ENCODE measurements at places on chromosomes 11 and 22. TPM values are rescaled to one million over a fixed set of nuclear protein-coding genes. Genes with fewer than 3 reads are reported as not detected.
A peak's percentile ranks its signal among the peaks of the same experiment; 100 is the strongest.

DNA sequence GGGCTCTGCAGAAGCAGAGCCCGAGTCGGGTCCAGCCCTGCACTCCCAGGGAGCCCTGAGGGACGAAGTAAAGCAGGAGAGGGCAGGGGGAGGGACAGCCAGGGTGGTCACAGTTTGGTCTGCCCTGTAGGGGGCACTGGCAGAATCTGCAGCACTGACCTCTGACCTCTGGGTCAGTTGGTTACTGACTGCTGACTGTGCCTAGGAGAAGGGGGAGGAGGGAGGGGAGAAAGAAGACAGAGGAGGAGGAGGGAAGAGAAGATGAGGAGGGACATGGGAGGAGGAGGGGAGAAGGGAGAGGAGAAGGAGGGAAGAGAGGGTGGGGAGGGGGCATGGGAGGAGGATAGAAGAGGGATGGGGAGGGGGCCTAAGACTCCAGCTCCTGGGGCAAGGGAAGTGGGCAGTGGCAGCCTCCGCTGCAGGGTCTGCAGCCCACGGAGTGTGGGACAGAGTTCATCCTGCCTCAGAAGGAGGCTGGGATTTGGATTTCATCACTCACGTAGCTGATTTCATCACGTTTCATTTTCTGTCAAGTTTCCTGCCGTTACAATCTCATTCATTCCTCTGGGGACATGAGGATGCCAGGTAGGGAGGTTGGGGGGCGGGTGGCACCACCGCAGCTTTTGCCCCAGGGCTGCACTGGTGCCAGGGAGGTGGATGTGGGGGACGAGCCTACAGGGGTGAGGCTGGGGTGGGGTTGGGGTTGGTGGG is 55.2 kb downstream of the FLRT1 start:
- no peak for DNase-seq

DNA sequence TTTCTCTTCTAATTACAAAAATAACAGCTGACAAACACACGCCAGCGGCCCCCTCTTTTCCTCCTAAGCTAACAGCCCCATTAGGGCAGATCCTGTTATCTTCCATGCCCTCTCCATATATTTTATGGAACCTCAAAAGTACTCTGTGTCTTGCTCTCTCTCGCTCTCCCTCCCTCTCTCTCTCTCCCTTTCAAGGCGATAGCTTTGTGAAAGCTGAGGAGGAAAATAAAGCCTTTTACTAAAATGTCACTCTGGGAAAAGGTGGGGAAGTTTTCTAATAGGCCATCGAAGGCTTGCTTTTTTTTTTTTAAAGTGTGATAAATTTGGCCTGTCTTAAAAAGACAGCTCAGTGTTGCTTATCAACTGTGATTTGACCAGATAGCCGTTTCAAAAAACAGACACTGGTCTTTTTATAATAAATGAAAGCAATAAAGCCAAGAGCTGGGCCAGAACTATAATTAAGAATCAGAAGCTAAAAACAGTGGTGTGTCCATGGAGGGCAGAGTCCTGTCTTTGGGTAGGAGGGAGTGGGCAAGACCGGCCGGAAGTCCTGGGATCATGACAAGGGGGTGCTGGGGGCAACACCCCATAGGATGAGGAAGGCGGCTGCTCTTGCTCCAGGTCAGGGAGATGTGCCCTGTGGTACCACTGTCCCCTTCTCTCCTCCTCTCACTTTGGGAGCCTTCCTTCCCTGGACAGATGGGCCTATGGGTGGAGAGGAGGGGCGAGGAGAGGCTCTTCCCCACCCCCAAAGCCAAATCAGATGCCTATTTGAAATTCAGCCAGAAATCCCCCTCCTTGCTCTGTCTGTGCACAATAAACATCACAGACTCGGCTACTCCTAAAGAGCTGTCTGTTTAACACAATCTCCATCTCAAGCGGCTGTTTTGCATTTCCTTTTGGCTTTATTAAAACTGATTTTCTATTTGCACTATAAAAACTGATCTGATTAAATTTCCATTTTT is 267.2 kb downstream of the BUD13 start:
- DNase-seq: no peak

DNA sequence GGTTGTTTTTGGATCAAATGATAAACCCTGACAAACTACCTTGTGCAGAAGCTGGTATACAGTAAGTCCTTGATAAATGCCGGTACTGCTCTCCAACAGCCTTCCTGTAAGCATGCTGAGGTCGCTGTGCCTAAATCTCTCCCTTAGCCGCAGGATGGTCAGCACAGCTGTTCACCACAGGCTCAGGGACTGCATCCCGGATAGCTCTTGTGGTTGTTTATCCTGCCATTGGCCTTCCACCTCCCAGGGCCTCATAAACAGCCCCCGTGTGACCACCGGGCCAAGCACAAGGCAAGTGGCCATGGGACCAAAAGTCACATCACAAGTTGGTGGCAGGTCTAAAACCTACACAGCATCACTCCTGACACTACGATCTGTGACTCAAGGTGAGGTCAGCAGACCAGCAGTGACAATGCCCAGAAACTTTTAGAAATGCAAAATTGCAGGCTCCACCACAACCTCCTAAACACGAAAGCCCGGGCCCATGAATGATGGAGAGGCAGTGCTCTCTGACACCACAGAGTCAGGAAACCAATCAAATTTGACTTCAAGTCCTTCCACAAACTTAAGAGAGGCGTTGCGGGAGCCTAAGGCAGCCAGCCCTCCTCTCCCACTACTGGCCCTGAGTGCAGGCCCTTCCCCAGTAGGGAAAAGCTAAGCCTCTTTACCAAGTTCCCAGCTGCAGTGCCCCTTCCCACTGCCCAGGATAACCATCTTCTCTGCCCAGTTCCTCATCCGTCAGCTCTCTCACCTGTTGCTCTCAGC is 3.9 kb downstream of the SPATA19 start:
- DNase-seq: no peak

GRCh38 chr22:24541681-24542515 is 13.0 kb downstream of the GUCD1 start:
- DNase-seq: no peak

DNA sequence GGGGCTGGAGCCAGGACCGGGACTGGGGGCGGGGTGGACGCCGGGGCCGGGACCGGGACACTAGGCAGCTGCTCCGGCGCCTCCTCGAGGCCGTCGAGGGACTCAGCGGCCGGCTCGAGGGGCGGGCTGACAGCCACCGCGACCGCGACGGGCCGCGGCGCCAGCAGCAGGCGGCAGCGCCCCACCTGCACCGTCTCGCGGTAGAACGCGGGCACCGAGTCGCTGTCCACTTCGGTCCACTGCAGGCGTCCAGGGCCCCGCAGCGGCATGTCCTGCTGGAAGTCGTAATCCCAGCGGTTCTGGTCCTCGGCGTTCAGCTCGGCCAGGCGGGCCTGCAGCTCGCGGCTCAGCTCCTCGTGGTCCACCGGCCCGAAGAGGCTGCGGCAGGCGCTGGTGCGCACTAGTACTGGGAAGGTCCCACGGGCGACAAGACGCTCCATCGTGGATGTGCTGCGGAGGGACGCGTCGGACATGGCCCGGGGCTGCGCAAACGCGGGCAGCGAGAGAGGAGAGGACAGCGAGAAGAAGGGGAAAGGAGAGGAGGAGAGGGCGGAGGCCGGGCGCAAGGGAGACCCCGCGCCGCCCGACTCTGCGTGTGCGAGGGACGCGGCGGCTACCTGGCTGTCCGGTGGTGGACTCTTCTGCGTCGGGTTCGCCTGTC is 428 bp downstream of the CDKN1C start:
- peak; percentile 22 for DNase-seq

Gene RAPSN
- total RNA-seq: 0.50 TPM

- no peak for DNase-seq
Measured at GRCh38 chr11:129457321-129457720, 81.7 kb downstream of the BARX2 start.

Gene TMEM41B
- 32.2 TPM for total RNA-seq

DNA sequence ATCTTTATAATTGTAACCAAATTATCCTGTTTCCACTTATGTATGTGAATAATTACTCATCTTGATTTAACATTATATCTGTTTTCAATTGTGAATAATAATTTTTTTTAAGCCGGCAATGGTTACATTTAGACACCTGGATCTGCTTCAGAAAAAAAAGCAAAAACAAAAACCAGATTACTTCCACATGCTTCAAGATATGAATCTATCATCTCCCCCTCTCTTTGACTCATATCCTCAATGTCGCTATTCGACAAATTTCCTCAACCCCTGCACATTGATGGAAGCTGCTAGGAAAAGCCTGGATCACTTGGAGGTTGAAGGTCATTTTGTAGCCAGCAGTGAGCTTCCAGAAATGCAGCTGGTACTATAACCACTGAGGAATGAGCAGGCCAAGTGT is 42.7 kb downstream of the SLC1A2 start:
- no peak for DNase-seq

DNA sequence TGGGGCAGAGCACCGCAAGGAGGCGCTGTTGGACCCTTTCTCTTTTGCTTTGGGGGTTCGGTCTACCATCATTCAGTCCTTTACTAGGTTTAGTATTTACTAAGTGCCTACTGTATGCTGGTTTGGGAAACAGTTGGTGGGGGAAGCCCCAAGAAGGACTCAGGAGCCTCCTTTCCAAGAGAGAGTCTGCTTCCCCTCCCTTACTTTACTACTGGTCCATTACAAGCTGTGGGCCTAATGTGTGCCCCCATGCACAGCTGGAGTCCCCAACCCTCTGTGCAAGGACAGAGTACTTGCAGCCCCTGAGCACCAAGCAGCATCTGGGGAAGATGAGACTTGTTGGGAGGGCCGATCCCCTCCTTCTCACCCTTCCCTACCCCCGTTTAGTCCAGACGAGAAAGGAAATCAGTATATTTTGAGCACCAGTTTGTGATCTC is 876 bp upstream of the UBE2L6 start:
- DNase-seq: no peak

DNA sequence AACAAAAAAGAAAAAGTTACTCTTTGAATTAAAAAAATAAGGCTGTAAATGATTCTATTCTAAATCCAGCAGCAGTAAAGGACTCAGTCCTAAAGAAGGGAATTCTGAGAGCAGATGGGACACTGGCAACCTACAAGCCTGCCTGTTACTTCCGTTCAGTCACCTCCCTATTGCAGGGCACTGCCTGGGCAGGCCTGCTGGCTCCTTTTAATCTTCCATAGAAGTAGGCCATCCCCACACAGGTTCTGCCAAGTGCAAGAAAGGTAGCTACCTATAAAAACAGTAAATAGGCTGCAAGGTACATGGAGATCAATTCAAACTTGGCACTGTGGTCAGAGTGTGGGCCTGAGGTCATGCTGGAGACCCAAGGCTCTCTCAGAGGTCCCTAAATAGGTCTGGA is 136.4 kb downstream of the TRIM44 start:
- no peak for DNase-seq

DNA sequence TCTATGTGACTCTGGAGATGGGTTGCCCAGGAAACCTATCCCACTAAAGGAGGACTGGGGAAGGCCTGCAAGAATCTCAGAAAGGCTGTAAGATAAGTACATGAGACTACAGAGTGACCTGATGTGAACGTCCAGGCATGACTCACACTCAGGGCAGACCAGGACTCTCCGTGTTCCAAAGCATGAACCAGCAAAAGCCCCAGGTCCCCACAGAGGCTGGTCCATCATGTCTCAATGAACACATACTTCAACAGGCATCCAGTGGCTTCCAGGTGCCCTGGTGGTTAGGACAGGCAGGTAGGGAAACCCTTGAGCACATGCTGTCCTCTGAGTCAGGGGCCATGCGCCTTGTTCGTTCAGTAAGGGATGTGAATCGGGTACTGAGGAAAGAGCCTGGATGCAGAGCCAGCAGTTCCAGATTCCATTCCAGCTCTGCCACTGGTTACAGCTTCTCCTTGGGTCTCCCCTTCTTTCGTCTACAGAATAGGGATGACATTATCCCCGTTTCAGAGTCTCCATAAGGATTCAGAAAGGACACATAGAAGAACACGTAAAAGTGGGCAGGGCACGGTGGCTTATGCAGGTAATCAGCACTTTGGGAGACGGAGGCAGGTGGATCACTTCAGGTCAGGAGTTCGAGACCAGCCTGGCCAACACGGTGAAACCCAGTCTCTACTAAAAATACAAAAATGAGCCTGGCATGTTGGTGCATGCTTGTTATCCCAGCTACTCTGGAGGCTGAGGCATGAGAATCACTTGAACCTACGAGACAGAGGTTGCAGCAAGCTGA is 129.0 kb upstream of the TEAD1 start:
- DNase-seq: no peak

GRCh38 chr11:724049-724777 is 18.2 kb downstream of the EPS8L2 start:
- DNase-seq: no peak

DNA sequence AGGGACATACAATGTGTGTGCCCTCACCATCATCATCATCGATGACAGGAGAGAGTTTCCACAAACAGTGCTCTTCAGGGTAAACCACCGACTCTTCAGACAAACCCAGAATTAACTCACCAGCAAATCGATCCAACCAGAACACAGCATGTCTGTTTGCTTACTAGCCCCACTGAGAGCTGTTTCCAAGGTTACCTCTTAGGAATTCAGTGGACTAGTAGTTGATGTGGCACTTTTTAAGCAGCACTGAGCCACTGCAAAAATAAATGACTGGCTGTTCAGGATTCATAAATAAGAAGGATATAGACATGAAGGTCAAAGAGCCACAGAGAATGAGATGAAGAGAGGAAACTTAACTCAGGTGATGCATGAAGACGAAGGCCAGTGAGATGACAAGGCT is 83.1 kb downstream of the PARVA start:
- no peak for DNase-seq

DNA sequence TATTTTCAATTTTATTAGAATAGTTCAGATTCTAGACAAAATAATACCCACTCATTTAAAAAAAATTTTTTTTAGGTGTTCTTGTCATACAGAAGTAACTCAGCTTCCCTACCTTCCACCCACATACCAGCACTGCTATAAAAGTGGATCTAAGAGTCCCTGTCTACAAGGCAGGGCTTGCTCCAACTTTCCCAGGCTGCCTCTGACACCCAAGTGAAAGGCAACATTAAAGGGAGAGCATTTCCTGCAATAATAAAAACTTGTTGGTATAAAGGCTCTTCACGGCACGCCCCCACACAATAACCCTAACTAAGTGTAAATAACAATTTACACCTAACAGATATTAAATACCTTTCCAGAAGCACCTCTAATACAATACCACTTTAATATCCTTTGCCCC is 127.2 kb downstream of the APOL5 start:
- no peak for DNase-seq

Gene TRIM5
- 31.1 TPM for total RNA-seq
